Natural killer cell treated with Interleukin-12 subunit alpha and Interleukin-12 subunit beta and Interleukin-15 and Interleukin-18, amount 100 ng/mL, for 72 hours (primary cell): ENCODE measurements at places on chromosomes 3 and 15. TPM values are rescaled to one million over a fixed set of nuclear protein-coding genes. Genes with fewer than 3 reads are reported as not detected.

USP50 gene
- not detected for total RNA-seq

RAD51 gene
- 59.6 TPM for total RNA-seq

DAPK2 gene
- total RNA-seq, result 0.76 TPM

MED12L gene
- 2.8 TPM for total RNA-seq

RBMS3 gene
- total RNA-seq, result 3.5 TPM

RIOX2 gene
- total RNA-seq, result 22.0 TPM

PTX3 gene
- not detected for total RNA-seq

PIF1 gene
- 91.9 TPM for total RNA-seq

DNA sequence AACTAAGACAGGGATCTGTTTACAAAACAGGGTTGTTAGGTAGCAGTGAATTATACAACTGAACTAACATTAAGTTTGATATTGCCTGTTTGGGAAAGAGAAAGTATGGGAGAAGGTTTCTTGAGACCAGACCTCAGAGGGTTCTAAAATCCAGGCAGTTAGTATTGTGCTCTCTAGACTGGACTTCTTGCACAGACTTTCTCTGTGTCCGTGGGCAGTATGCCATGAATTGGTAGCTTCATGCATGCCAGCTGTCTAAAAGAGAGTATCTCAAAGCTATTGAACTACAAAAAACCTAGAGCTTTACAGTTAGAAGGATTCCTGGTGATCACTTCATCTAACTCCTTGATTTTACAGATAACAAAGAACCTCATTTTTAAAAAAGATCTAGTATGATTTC lies 12.5 kb downstream of the SAMD7 start:
- no peaks in the 10 kb centered on the region for H3K4me1 ChIP-seq
- H3K27me3 ChIP-seq, result peaks cover 17% of the 10 kb centered on the region
- H3K36me3 ChIP-seq, result no peaks in the 10 kb centered on the region
- DNase-seq, result no peak
- no peak overlapping the region for H3K27ac ChIP-seq
- no peak overlapping the region for H3K4me3 ChIP-seq

- no peaks in the 10 kb centered on the region for H3K36me3 ChIP-seq
- no peak for DNase-seq
- H3K4me1 ChIP-seq, result peaks cover 22% of the 10 kb centered on the region
- peak overlapping the region; percentile 53 for H3K4me3 ChIP-seq
Measured at GRCh38 chr3:113242096-113242581, 30.8 kb downstream of the BOC start.

- H3K36me3 ChIP-seq, result no peaks in the 10 kb centered on the region
- no peak overlapping the region for H3K27ac ChIP-seq
- no peaks in the 10 kb centered on the region for H3K4me1 ChIP-seq
- H3K27me3 ChIP-seq, result no peaks in the 10 kb centered on the region
- H3K4me3 ChIP-seq, result no peak overlapping the region
Measured at GRCh38 chr15:87154761-87155160, 1075.1 kb downstream of the AGBL1 start.

- no peaks in the 10 kb centered on the region for H3K36me3 ChIP-seq
- H3K4me1 ChIP-seq, result peaks cover 16% of the 10 kb centered on the region
- no peaks in the 10 kb centered on the region for H3K27me3 ChIP-seq
- no peak for DNase-seq
Measured at GRCh38 chr3:52983828-52984227, 62.0 kb downstream of the SFMBT1 start.

DNA sequence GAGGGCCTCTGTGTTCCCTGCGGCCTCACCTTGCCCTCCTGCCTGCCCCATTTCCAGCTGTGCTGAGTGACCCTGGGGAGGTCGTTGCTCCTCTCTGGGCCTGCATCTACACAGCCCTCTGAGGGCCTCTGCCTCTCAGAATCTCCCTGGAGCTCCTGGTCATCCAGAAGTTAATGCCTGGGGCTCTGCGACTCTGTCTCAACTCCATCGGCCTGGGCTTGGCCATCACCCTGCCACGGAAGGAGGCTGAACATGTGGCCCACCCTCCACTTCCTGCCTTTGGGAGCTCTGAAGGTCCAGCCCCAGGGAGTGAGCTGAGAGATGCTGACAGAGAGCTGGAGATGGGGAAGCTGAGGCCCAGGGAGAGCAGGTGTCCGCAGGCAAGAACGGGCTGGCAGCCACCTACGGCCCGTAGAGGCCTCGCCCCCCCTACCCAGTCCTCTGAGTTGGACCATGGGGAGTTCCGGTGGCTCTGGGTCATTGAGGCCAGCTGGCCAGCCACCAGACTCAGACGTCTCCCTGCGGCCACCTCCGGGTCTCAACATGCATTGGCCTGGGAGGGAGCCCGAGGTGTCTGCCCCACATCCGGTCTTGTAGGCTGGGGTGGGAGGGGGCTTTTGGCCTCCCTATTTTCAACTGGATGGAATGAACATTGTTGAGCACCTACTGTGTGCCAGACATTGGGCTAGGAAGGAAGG lies 34.2 kb downstream of the GRIP2 start:
- peaks cover 2% of the 10 kb centered on the region for H3K27me3 ChIP-seq
- H3K4me1 ChIP-seq, result no peaks in the 10 kb centered on the region
- no peak overlapping the region for H3K4me3 ChIP-seq
- H3K27ac ChIP-seq, result no peak overlapping the region

DNA sequence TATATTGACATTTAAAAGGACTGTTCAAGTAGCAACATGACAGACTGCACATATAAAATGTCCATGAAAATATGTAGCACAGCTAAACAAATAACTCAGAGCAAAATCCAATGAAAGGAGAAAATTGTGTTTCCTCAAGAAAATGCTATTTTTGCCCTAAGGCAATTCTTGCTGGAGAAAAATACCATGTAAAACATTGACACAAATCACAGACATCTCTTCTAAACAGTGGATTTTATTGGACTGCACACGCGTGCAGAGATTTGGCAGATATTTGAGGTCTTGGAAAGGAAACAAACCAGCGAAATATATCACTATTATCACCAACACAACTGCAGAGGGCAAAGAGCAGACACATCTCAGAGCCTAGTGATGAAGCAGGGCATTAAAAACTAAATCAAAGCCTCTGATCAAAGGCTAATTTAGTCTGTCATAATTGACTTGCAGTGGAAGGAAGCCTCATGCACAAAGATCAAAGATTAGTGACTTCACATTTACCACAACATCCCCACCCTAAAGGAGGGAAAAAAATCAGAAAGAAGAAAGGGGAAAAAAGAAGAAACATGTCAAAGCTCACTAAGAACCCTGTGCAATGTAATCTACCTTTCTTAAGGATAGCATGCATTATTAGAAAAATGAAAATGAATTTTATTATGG lies 52.4 kb downstream of the CHL1 start:
- no peaks in the 10 kb centered on the region for H3K27me3 ChIP-seq
- no peak overlapping the region for H3K27ac ChIP-seq
- H3K4me3 ChIP-seq, result no peak overlapping the region

DNA sequence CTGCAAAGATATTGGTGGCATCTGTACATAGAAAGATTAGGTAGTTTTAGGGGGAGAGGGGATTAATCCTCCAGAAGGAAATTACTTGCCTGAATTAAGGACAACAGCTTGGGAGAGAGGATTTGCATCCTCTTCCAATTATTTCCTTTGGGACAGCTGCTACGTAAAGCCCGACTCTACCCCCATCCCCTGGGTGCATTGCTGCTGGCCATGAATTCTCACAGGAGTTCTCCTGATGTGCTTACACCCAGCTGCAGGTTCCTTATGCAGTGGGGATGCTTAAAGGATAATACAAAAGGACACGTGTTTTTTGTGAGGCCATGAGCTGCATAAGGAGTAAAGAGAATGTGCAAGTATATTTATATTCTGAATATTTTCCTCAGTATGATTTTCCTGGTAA lies 132.3 kb downstream of the VPS8 start:
- no peak overlapping the region for H3K4me3 ChIP-seq
- H3K36me3 ChIP-seq, result peaks cover 14% of the 10 kb centered on the region
- peaks cover 3% of the 10 kb centered on the region for H3K4me1 ChIP-seq
- H3K27me3 ChIP-seq, result no peaks in the 10 kb centered on the region
- H3K27ac ChIP-seq, result no peak overlapping the region

- no peak overlapping the region for H3K27ac ChIP-seq
- H3K4me3 ChIP-seq, result no peak overlapping the region
- no peaks in the 10 kb centered on the region for H3K27me3 ChIP-seq
- no peaks in the 10 kb centered on the region for H3K36me3 ChIP-seq
- no peaks in the 10 kb centered on the region for H3K4me1 ChIP-seq
Measured at GRCh38 chr3:151789853-151790463, 24.0 kb upstream of the AADAC start.

GRCh38 chr3:101836652-101837598 lies 12.4 kb upstream of the NFKBIZ start:
- H3K27me3 ChIP-seq, result no peaks in the 10 kb centered on the region
- peaks cover 42% of the 10 kb centered on the region for H3K4me1 ChIP-seq
- peaks cover 23% of the 10 kb centered on the region for H3K36me3 ChIP-seq
- no peak overlapping the region for H3K27ac ChIP-seq
- H3K4me3 ChIP-seq, result no peak overlapping the region
- DNase-seq, result no peak

DNA sequence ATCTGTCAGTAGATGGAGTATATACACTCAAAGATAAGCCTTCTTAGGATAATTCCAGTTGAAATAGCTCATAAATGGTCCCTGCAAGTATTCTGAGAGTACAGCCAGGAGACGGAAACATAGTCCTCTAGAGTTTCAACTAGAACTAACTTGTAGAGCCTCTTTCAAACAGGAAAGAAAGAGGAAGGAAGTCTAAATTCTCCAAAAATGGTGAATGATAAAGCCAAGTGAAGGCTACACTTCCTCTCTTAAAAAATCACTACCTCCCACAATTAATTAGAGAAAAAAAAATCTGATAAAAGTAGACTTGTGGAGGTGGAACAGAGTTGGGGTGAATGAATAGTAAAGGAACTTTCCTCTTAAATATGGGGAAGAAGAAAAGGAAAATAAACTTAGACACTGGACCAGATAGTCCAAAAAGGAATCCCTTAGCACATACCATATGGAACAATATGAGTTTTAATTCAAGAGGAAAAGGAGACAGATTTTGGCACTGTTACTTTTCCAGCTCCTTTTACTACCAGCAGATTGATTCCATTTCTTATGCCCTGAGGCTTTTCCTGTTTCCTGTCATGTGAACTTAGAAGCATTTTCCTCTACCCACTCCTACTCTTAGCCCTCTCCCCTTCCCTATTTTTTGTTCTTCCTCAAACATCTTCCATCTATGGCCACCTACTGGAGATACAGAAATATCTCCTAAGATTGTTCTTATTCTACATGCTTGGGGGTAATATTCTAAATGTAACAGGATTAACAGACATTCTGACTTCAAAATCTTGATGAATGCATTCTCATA lies 207.6 kb downstream of the CHST2 start:
- H3K27ac ChIP-seq, result peak overlapping the region; percentile 4
- no peak overlapping the region for H3K4me3 ChIP-seq
- no peaks in the 10 kb centered on the region for H3K27me3 ChIP-seq
- peaks cover 27% of the 10 kb centered on the region for H3K4me1 ChIP-seq
- H3K36me3 ChIP-seq, result peaks cover 5% of the 10 kb centered on the region

- DNase-seq, result no peak
- no peak overlapping the region for H3K4me3 ChIP-seq
- H3K27me3 ChIP-seq, result no peaks in the 10 kb centered on the region
- peaks cover 18% of the 10 kb centered on the region for H3K36me3 ChIP-seq
- H3K27ac ChIP-seq, result no peak overlapping the region
Measured at GRCh38 chr3:47613722-47614121, 35.1 kb upstream of the CSPG5 start.

DNA sequence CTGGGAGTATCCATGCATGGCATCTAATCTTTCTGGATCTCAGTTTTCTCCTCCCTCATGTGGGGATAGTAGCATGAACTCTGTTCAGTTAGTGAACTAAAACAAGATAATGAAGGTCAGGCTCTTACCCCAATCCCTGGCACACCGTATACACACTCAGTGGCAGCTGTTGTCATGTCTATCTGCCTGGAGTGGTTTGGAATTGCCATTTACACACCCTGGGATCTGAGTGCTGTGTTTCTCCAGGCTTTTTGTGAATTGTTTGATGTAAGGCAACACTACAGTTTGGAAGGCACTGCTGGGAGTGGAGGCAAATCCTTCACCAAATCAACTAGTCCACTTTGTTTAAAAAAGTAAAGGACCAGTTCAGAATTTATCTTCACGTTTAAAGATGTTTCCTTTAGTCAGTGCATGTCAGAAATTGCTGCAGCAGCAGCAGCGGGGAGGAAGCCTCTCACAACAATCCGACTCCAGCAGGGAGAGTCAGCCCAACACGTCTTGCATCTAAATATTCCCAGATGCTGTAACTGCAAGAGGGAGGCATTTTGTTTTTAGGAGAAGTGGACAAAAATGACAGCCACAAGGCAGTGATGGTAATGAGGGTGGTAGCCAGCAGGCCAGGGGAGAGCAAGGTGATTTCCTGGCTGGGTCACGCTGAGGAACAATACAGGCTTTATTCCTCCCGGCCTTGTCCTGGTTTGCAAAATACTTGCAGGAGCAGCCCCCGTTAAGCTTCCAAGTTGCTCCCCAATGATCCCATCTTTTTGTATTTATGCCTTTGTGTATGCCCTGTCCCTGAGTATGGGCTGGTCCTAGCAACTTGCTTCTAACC lies 128.5 kb upstream of the LRIG1 start:
- H3K4me3 ChIP-seq, result no peak overlapping the region
- no peak overlapping the region for H3K27ac ChIP-seq
- H3K36me3 ChIP-seq, result no peaks in the 10 kb centered on the region
- no peak for DNase-seq

- no peak for DNase-seq
- H3K4me3 ChIP-seq, result no peak overlapping the region
- no peaks in the 10 kb centered on the region for H3K27me3 ChIP-seq
- H3K4me1 ChIP-seq, result peaks cover 4% of the 10 kb centered on the region
- H3K36me3 ChIP-seq, result no peaks in the 10 kb centered on the region
Measured at GRCh38 chr3:60206206-60206605, 1045.0 kb downstream of the FHIT start.

GRCh38 chr15:90082140-90082715 lies 20.0 kb downstream of the IDH2 start:
- no peak for DNase-seq
- no peaks in the 10 kb centered on the region for H3K36me3 ChIP-seq
- H3K4me1 ChIP-seq, result peaks cover 4% of the 10 kb centered on the region
- H3K27ac ChIP-seq, result no peak overlapping the region
- no peaks in the 10 kb centered on the region for H3K27me3 ChIP-seq

GRCh38 chr3:143661677-143662076 lies 186.6 kb downstream of the SLC9A9 start:
- H3K4me1 ChIP-seq, result peaks cover 5% of the 10 kb centered on the region
- DNase-seq, result no peak
- H3K4me3 ChIP-seq, result no peak overlapping the region

GRCh38 chr3:18234717-18235335 lies 190.3 kb downstream of the SATB1 start:
- H3K27ac ChIP-seq, result no peak overlapping the region
- H3K4me3 ChIP-seq, result no peak overlapping the region
- H3K27me3 ChIP-seq, result peaks cover 15% of the 10 kb centered on the region
- DNase-seq, result no peak
- peaks cover 18% of the 10 kb centered on the region for H3K4me1 ChIP-seq

DNA sequence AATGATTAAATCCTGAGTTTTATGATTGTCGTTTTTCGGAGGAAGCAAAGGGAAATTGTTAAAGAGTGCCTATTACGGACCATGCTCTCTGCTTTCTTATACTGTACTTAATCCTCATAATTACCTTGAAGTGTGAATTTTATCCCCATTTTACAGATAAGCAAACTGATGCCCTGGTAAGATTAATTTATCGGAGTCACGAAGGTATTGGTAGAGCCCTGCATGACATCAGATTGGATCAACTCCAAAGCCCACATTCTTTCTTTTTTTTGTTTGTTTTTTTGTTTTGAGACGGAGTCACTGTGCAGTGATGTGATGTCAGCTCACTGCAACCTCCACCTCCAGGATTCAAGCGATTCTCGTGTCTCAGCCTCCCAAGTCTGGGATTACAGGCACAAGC lies 1.6 kb upstream of the GNB4 start:
- no peak for DNase-seq
- peaks cover 27% of the 10 kb centered on the region for H3K27me3 ChIP-seq
- no peaks in the 10 kb centered on the region for H3K36me3 ChIP-seq
- H3K27ac ChIP-seq, result no peak overlapping the region
- H3K4me3 ChIP-seq, result no peak overlapping the region
- H3K4me1 ChIP-seq, result peaks cover 14% of the 10 kb centered on the region
